ENCODE measurements at places on chromosomes 11 and 22.

- DNase-seq = peak; percentile 30
Observed at GRCh38 chr11:27705873-27706820, 5.9 kb upstream of the BDNF start.

DNA sequence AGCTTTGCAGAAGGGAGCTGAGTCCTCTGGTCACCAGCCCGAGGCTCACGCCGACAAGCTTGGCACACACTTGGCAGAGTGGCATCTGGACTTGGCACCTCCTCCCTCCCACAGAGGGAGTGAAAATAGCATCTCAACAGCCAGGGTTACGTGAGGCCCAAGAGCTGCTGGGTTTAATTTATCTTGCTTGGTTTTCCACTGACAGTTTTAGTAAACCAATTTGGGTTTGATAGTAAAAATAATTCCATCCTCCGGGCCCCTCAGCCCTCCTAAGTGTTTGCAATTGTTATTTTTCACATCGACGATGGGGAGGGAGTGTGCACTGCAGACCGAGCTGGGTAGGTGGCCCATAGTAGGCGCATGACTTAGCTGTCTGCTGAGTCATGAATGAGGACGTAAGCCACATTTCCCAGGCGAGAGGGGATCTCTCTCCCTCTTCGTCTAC is 107.6 kb upstream of the ASPHD2 start:
- DNase-seq = peak; percentile 6

DNA sequence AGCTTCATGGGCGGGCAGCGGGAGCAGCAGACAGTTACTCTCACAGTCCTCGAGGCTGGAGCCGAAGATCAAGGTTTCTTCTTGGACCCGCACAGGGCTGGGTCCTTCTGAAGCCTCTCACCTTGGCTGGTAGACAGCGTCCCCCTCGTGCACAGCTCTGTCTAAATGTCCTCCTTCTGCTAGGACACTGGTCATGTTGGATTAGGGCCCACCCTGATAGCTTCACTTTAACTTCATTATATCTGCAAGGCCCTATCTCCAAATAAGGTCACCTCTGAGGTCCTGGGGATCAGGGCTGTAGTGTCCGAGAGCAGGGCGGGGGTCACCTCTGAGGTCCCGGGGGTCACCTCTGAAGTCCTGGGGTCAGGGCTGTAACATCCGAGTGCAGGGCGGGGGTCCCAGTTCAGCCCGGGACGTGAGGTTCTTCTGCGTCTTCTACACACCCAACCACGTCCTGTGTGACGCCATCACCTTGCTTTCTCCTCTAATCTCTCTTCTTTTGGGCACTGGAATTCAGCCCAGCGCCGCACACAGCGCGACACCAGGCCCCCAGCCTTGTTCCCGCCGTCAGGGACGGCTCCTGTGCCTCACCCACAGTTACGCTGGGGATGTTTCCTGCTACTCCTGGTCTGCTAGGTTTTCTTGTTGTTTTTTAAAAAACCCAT is 34.1 kb upstream of the TOLLIP start:
- DNase-seq = no peak

- DNase-seq = no peak
Observed at GRCh38 chr11:118646393-118646792, 33.1 kb downstream of the TREH start.

DNA sequence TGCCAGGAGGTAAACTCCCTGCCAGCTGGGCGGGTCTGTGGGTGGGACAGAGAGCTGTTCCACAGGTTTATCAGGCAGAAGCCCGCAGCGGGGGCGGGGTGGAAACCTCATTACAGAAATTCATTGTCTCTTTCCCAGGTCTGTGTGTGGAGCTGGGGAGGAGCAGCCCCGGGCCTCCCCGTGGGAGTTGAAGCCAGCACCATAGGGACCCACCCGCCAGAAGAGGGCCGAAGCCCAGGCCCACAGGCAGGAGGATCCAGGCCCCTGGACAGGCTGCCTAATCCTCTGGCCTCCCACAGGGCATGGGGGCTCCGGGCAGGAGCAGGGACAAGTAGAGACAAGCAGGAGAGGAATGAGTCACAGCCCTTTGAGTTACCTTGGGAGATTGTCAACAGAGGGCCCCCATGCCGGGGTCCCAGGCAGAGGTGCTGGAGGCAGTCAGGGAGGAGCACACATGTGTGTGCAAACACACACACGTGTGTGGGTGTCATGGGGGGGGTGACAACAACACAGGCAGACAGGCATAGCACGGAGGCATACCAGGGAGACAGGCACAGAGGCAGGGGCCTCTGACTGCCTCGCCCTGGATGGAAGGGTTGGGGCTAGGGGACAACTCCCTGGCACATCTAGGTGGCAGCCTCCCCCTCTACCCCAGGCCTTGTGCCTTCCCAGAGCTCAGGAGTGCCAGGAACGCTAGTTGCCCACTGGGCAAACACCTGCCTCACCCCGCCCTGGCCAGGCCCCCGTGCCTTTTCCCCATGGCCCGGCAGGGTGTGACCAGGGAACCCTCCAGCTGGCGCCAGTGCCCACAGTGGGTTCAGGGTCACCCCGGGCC is 1.4 kb downstream of the CDC42BPG start:
- no peak for DNase-seq

GRCh38 chr11:6911948-6912347 is 8.9 kb upstream of the OR2D3 start:
- no peak for DNase-seq

Data from suppressor macrophage treated with lipopolysaccharide for 1 hour (primary cell).